ENCODE measurements at places on chromosomes 6 and 20.

DNA sequence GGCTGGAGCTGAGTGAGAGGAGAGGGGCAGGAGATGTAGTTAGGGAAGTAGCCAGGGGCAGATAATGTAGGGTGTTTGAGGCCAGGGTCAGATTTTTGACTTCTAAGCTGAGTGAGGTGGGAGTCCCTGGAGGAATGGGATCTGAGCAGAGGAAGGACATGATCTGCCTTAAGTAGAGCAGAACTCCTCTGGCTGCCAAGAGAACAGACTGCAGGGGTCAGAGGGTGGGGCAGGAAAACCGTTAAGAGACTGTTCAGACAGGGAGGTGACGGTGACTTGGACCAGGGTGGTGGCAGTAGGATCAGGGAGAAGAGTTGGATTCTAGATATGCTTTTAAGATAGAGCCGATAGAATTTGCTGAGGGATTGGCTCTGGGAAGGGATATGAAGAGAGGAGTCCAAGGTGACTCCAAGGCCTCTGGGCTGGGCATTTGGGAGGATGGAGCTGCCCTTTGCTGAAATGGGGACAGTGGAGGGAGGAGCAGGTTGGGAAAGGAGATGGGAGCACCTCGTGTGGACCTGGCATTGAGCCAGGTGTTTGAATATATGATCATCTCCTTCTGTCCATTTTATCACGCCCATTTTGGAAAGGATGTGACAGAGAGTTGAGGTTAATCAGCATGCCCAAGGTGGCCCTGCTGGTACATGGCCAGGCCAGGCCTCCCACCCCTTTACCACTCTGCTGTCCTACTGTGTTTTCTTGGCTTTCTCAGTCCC lies 18.8 kb downstream of the EYA2 start:
- DNase-seq, result no peak

GRCh38 chr6:83169511-83169910 lies 23.6 kb downstream of the PGM3 start:
- DNase-seq, result no peak

DNA sequence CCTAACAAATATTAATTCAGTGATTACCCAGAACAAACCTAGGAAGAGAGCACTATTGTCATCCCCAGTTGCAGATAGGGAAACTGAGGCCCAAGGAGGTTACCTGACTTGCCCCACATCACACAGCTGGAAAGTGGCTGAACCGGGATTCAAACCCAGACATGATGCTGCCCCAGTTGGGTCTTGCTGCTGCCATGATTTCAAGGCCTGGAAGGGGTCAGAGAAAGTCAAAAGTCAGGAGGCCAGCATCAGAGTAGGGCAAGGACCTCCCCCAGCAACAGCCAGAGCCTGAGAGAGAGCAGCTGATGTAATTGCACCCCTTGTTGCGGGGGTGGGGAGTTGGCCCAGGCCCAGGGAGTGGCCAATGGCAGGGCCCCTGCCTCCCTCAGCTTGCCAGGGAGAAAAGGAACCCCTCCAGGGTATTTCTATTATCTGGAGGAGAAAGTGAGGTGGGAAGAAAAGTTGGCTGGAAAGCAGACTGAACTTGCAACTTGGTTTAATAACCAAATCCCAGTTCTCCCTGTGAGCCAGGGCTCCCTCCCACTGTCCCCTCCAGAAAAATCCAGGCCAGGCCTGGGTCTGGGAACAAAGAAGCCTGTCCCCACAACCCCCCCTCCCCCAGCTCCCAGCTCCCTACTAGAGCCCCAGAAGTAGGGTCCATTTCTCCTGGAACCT lies 83.6 kb downstream of the MRPL14 start:
- DNase-seq, result no peak

GRCh38 chr6:129818251-129818650 lies 42.9 kb downstream of the TMEM244 start:
- DNase-seq, result no peak

DNA sequence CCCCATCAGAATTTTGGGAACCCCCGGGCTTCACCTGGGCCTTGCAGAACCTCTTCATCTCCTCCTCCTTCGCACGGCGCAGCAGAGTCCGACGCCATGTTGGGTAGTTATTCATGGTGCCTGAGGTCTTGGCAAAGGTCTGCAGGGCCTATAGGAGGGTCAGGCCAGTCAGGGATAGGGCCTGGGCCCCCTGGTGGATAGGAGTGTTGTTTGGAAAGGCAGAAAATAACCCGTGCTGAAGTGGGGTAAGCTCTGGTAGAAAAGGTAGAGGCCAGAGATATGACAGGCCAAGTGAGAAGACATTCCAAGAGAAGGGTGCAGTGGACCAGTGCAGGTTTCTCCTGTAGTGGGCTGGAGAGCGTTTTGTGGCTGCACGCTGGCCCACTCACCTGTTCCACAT lies 4.9 kb downstream of the SMPD2 start:
- no peak for DNase-seq

- DNase-seq, result no peak
These were observed 919.0 kb downstream of the KIF16B start for GRCh38 chr20:15654208-15654649.
